ENCODE measurements at places on chromosomes 5 and 9.

DNA sequence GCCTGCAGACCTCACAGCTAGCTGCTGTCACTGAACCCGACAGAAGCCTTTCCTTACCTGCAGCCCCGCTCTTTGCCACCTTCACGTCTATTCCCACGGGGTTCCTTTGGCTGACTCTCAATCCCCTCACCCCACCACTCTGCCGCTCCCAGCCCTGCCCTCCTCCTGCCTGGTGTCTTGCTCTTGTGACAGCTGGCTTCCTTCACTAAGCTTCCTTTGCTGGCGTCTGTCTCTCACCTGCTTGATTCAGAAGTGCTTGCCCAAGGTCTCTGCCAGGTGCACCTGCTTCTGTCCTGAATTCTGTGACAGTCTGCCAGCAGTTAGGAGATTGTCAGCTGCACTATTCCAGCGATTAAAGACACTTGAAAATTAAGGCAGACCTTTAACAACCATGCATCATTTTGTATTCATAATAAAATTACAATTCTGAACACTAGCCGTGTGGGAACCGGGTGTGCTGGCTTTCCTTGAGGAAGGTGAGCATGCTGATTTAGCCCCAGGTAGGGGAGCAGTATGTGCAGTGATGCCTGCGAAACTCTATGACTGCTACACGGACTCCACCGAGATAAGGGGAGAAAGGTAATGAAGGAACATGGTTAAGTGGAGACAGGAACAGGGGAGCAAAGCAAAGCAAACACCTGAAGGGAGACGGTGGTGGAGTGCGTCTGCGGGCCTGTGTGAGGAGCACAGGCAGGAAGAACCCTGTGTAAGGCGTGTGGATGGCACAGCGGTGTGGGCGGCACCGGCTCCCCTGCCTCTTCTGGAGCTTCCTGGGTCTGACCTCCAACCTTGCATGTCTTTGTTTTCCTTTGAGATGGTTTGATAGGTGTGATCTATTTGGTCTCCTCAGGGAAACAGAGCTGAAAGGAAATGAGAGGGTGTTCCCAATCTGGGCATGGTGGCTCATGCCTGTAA is 80.1 kb upstream of the CACNA1B start:
- DNase-seq: no peak

GRCh38 chr9:129102791-129103594 is 7.6 kb downstream of the CRAT start:
- DNase-seq: peak; percentile 74

DNA sequence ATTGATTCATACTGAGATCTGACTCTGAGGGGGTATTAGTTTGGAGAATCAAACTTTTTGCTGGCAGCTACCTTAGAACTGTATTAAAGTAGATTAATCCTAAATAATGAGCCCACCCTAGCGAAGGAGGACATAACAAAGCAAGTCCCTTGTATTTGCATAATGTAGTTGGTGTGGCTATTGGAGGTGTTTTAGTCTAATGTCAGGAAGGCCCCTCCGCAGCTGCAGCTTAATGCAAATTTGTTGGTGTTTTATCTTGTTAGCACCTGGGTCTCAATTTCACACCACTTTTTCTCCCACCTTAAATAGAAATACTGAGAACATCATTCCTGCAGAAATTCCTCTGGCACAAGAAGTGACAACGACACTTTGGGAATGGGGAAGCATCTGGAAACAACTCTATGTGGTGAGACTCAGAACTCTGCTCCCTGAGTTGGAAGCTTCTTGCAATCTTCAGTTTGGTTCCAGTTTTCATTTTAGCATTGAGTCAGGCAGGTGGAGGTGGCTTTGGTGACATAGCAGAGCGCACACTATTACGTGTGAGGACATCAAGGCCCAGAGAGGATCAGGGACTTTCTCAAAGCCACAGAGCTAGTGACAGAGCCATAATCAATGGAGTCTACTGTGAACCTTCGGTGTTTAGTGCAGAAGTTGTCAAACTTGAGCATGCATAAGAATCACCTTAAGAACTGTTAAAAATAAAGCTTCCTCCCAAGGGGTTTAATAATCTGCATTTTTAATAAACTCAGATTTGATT is 33.9 kb downstream of the DOCK2 start:
- DNase-seq: peak; percentile 63

GRCh38 chr9:94714494-94714893 is 12.0 kb upstream of the AOPEP start:
- DNase-seq: no peak

DNA sequence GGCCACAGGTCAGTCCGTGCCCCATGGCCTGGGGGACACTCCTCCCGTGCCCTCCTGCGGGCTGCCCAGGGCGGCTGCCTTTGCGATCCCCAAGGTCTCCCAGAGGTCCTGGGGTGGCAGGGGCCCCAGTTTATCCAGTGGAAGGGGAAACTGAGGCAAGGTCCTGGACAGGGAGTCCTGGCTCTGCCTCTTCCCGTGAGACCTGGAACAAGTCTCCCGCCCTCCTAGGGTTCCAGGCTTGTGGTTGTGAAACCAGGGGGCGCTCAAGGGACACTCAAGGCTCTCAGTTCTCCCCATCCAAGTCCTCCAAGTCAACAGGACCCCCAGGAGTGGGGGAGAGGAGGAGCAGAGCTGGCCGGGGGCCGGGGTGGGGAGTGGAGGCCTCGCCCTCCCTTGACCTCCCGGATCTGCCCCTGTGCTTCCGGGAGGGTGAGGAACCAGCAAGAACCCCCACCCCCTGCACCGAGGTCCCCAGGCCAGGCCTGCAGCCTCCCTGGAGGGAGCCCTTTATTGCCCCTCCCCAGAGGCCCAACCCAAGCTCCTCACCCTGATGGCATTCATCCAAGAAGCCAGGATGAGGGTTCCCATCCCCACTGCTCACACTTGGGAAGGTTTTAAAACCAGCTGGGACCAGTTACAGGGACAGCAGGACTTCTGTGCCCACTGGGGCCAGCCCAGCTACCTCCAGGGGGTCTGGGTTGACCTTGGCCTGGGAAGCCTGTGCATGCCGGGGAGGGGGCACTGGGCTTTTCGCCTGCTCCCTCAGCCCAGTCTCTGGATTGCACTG is 24.7 kb upstream of the TMEM250 start:
- DNase-seq: peak; percentile 62

DNA sequence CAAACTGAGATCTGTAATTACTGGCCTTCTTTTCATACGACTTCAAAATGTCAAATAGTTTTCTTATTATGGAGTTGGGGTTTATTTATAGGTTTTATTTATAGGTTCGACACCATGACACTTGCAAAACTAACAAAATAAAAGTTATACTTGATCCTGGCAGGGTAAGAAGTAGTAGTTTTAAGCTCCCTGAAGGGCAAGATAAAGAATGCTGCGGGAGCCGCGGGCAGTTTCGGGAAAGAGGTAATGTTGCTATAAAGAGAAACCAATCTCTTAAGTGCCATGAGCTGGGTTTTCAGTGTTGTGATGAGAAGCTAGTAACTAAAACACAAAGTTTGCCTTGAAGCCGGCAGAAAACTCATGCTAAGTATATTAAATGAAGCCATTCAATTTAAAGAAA is 24.8 kb downstream of the PTPN3 start:
- DNase-seq: no peak

DNA sequence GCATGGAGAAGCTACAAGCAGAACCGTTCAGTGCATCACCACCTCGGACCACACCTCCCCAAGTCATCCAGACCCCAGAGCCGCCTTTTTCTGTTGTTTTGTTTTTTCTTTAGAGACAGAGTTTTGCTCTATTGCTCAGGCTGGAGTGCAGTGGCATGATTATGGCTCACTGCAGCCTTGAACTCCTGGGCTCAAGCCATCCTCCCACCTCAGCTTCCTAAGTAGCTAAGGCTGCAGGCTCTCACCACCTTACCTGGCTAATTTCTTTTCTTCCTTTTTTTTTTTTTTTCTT is 13.5 kb upstream of the SFXN1 start:
- no peak for DNase-seq

DNA sequence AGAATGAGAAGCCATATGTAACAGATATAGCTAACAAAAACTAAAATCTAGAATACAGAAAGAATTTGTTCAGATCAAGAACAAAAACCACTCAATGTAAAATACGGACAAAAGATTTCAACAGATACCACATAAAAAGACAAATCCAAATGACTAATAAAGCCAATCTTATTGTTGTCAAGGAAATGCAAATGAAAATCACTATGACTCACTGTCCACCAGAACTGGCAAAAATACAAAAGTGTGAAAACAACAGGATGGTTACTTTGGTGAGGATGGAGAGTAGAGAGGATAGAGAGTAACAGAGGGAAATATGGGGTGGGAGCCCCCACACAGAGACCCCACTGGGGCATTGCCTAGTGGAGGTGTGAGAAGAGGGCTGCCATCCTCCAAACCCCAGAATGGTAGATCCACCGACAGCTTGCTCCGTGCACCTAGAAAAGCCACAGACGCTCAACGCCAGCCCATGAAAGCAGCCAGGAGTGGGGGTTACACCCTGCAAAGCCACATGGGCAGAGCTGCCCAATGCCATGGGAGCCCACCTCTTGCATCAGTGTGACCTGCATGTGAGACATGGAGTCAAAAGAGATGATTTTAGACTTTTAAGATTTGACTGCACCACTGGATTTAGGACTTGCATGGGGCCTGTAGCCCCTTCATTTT is 15.2 kb upstream of the RHOBTB3 start:
- peak; percentile 31 for DNase-seq

DNA sequence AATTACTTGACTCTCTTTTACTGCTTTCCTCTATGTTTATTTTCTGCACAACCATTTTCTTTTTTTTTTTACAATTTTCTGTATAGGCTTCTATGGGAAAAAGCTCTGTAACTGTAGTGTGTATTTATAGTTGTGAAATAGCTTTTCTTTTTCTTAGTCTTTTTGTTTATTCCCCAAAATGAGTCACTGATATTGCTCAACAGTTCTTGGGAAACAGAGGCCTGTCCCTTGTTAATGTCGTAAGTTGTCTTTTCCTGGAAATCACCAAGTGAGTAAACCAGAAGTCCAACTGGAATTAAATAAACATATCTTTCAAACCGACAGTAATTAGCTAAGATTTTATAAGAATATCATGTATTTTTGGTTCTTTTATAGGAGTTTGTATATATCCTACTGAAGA is 325.1 kb upstream of the PRR16 start:
- DNase-seq: no peak

DNA sequence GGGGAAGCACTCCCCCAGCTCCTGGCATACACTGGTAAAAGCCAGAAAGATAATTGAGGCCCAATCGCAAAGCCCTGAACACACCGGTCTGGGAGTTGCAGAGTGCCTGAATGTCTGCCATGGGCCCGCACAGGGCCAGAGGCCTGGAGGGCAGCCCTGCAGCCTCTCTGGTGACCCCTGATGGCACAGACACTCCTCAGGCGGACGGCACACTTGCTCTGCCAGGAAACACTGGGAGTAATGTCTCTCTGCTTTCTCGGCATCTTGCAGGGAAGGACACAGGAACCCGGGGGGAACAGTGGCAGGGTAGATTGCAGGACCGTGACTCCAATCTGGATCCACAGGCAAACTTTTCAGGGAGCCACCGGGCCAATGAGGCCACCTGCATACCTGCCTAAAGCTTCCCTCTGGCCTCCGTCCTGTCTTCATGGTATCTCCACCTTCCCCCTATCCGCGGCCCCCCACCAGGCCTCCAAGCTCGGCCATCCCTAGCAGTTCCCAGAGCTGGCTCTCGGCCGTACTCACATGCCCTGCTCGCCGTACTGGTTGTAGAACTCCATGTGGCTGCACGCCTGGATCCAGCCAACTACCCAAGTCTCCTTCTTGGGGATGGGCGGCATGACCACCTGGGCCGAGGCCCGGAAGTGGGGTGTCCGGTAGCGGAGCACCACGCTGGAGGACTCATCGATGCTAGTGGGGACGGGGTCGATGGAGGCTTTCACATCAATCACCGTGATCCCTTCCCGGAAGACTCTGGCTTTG is 797 bp downstream of the FAM78A start:
- peak; percentile 67 for DNase-seq

DNA sequence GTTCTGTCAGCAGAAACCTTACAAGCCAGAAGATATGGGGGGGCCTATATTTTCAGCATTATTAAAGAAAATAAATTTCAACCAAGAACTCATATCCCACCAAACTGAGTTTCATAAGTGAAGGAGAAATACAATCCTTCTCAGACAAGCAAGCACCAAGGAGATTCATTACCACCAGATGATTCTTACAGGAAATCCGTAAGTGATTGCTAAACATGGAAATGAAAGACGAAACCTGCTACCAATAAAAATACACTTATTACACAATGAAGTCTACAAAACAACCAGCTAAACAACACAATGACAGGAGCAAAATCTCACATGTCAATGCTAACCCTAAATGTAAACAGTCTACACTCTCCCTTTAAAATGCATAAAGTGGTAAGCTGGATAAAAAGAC is 17.8 kb upstream of the C9orf72 start:
- DNase-seq: no peak

GRCh38 chr9:78552802-78553201 is 255.9 kb downstream of the PSAT1 start:
- no peak for DNase-seq

DNA sequence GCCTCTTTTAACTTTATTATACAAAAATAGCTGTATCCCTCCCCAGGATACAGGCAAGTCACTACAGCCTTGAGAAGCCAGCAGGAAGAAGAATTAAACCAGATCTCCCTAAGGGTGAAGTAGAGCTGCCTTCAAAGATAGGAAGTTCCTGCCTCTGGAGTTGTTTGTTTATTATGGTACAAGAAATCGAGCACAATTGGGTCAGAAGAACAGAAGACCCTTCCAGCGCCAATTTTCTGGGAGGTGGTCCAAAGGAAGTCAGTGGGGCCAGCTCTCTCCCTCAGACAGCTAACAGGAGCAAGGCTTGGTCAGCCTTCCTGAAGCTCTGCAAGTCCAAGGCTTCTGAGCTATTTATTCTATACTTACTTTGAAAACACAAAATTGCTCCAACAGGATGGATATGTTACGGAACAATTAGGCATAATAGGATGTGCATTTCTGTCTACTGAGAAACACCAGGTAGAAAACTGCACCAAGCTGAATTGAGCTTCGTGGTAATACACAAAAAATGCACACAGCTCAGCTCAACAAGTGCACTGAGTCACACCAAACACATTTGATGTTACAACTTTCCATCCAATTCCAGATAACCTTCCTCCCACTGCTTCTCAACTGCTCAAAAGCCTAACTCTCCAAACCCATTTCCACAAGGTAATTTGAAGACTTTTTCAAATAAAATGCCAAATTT is 16.0 kb downstream of the SERINC5 start:
- DNase-seq: no peak

GRCh38 chr5:78985725-78986223 is 664 bp upstream of the ARSB start:
- peak; percentile 72 for DNase-seq
